Cortex of kidney (tissue), 1 donor: ENCODE measurements at places on chromosomes 4 and X.

DNA sequence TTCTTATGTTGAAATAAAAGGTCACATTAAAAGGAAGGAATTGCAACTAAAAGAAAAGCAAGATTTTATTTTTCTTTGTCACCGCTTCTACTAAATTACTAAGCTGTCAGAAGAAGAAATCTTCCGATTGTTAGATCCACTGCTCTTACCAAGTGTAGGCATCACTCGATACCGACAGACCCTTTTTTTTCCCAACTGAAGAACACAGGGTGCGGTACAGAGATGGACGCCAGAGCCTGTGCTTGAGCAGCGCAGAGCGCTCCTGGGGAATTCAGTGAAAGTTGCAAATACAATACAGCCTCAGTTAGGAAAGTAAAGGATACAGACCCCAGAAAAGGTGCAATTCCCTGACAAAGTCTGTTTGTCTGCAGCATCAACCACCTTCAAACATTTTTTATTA lies 94.9 kb upstream of the WDR17 start:
- DNase-seq, result no peak

- no peak for DNase-seq
These were observed 65.3 kb upstream of the SHISA3 start for GRCh38 chr4:42331914-42332368.

GRCh38 chrX:18971506-18971905 lies 12.4 kb downstream of the PHKA2 start:
- no peak for DNase-seq

DNA sequence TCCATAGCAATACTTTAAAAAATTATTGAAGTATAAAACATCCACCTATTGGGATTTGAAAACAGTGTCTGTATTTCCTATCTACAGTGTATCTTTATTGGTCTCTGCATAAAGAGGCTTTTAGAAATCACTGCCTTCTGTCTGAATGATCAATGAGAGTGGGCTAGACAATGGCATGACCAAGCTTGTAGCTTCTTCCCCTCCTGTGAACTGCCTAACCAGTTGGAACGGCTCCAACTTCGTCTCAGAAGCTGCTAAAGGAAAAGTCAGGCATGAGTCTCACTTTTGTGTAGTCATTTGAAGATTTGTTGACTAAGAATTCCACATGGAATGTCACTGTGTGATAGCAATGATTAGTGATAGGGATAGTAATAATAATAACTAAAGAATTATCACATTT lies 64.2 kb downstream of the INTS12 start:
- no peak for DNase-seq

DNA sequence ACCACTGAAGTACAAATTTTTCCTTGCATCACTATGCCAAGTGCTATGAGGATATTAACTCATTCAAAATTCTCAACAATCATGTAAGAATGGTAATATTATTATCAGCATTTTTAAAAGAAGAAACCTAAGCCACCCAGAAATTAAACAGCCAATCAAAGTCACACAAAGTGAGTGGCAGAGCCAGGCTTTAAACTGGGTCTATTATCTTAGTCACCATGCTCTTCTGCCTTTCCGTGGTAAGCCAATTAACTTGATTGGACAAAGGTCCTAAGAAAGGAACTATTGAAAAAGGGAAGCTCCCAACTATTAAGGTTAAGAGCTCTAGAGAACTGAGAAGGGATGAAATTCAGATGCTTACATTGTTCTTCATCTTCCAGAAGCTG lies 111.5 kb downstream of the ASB9 start:
- DNase-seq, result no peak

DNA sequence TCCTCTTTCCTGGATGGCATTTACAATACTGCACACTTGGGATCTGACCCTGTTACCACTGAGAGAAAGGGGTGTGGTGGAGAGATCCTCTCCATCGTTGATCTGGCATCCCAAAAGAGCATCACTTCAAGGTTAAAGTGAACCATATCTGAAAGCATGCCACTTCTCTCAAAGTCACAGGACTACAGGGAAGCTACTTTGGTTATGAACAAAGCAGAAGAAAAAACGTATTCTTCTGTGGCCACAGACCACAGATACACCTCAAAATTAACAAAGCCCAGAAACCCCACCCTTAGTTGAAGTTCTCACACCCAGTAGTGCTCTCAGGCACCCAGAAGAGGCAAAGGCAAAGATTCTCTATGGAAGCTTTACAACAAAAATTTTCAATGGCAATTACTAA lies 108.3 kb downstream of the JADE1 start:
- DNase-seq, result no peak

DNA sequence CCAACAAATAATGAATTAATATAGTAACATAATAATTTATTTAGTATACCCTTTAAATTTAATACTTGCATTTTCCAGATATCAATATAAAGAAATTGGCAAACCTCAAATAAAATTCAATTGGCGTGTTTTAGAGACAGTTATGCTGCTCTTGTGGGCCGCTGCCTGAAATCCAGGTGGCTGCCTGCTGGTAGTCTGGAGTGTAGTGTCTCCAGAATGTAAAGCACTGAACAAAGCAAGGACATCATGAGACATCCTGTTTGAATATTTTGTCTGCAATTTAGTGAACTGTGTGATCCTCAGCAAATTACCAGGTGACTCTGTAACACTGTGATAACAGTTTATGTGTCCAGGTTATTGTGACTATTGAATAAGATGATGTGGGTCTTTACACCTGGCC lies 29.9 kb downstream of the ZFP42 start:
- DNase-seq, result no peak

DNA sequence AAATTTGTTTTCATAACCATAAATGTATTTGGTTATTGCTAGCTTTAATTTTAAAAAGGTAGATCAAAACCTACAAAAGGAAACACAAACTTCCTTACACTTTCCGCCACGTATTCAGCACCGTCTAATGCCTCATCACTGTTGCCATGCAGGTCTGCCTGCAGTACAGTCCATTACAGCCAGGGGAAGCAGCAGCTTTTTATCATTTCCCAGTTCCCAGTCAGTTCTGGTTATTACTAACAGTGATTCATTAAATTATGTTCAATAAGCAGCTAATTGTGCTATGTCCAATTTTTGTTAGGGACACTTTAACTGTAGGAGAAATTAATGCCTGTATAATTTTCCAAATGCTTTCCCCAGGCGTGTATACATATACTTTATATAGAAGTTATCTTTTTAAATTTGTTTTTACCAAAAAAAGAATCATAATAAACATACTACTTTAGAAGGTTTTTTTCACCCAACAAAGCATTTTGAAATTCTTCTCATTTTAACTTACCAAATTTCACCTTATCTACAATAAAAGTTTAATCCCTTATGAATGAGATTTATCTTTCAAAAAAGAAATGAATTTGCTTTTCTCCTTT lies 93.3 kb downstream of the ANXA3 start:
- DNase-seq, result no peak

- no peak for DNase-seq
These were observed 76.8 kb upstream of the DDX53 start for GRCh38 chrX:22922961-22923360.

DNA sequence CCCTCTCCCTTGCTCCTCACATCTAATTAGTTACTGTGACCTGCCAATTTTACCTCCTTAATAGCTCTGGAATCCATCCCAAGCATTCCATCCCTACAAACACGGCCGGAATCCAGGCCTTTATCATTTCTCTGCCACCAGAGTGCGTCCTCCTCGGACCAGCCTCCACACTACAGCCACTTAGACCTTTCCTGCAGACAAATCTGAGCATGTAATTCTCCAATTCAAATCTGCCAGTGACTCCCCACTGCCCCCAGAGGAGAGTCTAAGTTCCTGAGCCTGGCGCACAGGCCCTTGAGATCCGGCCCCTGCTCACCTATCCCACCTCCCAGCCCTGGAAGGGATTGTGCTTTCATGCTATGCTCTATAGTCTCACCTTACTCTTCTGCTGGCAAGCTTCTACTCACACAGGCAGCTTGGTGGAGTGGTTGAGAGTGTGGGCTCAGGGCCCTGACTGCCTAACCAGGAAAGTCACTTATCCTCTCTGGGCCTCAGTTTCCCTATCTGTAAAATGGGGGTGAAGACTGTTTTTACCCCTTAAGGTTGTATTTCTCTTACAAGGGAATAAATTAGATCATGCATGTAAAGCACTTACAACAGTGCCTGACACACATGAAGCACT lies 31.2 kb downstream of the PJA1 start:
- DNase-seq, result no peak

GRCh38 chr4:69800599-69800998 lies 40.2 kb upstream of the SULT1B1 start:
- DNase-seq, result no peak

DNA sequence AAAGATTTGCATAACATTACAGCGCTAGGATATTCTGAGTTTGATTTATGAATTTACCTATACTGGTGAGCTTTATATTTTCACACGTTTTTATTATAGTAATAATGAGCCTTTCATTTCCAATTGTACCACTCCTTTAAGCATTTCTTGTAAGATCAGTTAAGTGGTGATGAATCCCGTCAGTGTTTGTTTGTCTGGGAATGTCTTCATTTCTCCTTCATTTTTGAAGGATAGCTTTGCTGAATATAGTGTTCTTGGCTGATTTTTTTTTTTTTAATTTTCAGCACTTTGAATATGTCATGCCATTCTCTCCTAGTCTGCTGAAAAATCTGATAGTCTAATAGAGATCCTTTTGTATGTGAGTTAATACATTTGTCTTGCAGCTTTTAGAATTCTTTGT lies 70.1 kb downstream of the IL15 start:
- DNase-seq, result no peak

DNA sequence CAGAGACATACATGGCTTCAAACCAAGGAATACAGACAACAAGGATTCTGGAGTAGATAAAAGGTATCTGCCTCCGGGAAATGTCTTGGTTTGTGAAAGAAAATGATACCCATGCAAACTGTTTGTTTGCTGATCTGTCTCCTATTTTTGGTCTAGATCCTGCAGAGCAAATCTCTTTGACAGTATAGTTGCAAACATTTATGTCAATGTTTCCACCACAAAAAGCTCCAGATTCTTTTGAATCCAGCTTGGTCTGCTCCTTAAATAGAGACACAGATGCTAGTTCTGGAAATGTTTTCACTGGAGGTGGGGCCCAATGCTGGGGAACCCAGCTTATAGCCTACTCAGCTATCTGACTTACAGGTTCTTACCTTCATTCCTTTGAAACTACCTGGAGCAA lies 119.7 kb downstream of the ATG4A start:
- no peak for DNase-seq

- DNase-seq, result no peak
These were observed 317.6 kb upstream of the GNPDA2 start for GRCh38 chr4:45043911-45044310.

DNA sequence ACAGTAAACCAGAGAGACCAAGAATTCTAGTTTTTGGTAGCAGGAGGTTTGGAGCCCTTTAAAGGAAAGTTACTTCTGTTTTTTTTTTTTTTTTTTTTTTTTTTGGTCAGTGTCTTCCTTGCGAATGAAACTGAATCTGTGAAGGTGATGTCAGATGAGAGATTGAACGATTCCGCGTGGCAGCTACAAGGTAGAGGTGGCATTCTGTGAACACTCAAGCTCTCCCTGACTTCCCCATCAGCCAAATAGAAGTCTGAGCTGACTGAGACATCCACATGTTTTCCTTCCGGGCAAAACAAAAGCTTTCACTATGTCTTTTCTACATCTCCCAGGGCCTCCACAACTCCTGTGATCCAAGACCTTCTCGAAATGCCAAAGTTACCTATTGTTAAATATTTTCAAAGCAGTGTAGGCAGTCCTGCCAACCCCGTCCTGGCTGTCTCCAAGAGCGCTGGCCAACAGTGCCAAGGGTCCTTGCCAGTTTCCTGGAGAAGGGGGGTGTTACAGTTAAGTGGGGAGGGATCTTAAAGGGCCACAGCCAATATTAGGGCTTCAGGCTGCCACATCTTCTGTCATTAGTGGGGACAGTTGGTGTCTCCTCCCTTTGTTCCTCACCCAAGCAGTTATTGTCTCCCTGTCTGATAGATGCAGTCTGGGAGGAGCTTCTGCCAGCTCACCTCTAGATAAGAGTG lies 102.9 kb upstream of the SLC34A2 start:
- no peak for DNase-seq

DNA sequence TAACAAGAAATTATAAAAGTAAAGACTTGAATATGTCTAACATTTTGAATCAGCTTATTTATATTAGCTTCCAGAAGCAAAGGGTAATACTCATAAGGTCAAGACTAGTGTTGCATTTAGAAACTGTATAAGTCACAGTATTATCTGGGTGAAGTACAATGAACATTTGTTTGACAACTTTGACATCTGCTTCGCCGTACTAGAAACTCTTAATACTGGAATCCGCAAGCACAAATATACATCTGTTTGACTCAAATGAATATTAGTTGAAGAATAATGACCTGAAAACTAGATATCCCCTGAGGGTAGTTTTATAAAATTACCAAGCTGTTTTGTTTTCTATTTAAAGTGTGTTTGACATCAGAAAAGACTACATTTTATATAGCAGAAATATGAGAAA lies 135.4 kb upstream of the ATOH1 start:
- no peak for DNase-seq

DNA sequence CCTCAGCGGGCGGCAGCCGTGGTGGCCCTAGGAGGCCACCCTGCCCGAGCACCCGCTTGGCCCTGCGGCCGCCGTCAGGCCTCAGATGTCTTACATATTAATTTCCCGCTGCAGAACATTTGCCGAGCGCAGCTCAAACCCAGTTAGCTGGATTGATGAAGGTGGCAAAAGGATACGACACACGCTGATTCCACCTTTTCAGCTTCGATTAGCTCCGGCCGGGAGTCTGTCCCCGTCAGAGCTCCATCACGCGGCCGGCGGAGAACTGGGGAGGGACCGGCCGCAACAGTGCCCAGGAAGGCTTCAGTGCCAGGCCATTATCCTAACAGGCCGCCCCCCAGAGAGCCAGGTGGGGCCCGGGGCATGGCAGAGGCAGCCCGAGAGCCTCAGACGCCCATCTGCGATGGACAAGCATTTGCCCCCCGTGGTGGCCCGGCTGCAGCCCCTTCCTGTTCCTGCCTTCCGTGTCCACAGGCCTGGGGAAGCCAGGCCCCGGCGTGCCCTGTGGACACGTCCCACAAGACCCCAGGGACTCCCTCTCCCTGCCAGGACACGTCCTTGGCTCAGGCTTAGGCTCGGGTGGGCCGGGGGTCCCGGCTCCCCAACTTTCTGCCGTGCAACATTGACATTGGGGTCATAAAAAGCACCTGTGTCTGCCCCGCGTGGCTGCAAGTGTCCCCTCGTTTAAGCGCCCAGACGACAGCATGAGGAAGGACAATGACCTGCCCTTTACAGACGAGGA lies 133.8 kb upstream of the NKX1-1 start:
- DNase-seq, result no peak

- no peak for DNase-seq
These were observed 236.5 kb upstream of the DIPK2B start for GRCh38 chrX:45437186-45437585.

DNA sequence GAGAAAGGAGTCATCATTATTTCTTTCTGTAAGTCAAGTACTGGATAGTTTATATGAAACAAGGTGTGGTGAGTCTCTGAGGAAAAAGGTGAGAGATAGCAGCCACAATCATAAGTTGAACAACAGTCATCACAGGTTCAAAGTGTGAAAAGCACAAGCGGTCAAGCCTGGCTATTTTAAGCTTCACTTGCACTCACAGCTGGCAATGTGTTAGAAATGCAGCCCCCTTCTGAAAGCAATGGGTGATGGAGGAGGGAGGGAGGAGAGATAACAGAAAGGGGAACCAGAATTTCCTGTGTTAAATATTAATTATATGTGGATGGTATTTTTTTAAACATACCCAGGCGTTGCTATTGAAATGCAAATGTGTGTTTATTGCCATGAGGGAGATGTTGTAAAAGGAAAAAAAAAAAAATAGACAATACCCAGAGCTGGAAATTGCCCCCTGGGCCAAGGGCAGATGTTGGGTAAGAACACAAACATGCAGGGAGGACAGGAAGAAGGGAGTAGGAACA lies 26.9 kb upstream of the BMP3 start:
- no peak for DNase-seq
